ENCODE measurements at places on chromosomes 4 and X. TPM values are rescaled to one million over a fixed set of nuclear protein-coding genes. Genes with fewer than 3 reads are reported as not detected.

Gene LANCL3
- 5.4 TPM for total RNA-seq

Gene SLC4A4
- total RNA-seq: 3.0 TPM

Gene RBPJ
- total RNA-seq: 101 TPM

- H3K27me3 ChIP-seq: no peaks in the 10 kb centered on the region
- no peak for DNase-seq
- H3K36me3 ChIP-seq: no peaks in the 10 kb centered on the region
- peaks cover 11% of the 10 kb centered on the region for H3K4me1 ChIP-seq
- H3K27ac ChIP-seq: no peak overlapping the region
Observed at GRCh38 chr4:123874063-123874462, 477.5 kb downstream of the SPRY1 start.

DNA sequence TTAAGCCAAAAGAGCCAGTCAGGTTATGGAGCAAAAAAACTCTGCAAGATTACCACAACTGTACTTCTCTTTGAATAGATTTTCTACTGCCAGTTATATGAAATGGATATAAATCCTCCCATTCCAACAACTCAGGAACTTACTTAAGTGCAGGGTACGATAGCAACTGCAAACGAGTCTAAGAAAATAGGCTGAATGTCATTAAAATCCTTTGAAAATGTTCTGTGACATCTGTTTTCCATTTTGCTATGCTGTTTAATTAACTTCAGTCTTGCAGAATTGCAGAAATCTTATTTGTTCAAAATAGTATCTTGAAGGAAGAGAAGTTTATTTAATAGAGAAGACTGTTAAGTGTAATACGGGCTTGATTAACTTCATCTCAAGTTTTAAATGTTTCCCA lies 243.8 kb downstream of the PALLD start:
- H3K4me3 ChIP-seq: no peak overlapping the region
- no peaks in the 10 kb centered on the region for H3K27me3 ChIP-seq
- H3K27ac ChIP-seq: no peak overlapping the region
- H3K36me3 ChIP-seq: no peaks in the 10 kb centered on the region
- no peak for DNase-seq
- H3K4me1 ChIP-seq: no peaks in the 10 kb centered on the region

DNA sequence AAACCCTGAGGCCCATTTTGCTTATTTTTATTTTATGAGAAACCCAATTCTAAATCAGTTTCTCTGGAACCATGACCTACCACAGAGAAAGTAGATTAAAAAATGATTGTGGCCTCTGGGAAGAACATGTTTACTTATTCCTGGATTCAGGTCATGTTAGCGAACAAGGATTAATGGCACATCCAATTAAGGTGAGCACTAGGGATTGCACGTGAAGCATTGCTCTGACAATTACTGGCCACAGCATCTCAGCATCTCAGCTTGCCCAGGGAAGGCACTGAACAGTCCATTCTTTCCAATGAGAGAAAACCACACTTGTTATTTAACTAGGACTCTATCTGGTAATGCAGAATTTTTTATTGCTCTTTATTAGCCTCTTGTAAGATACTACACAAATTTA lies 119.8 kb downstream of the ZNF330 start:
- no peak overlapping the region for H3K4me3 ChIP-seq
- H3K4me1 ChIP-seq: peaks cover 7% of the 10 kb centered on the region
- H3K36me3 ChIP-seq: no peaks in the 10 kb centered on the region
- H3K27ac ChIP-seq: no peak overlapping the region

- no peaks in the 10 kb centered on the region for H3K4me1 ChIP-seq
- no peak for DNase-seq
- H3K27me3 ChIP-seq: no peaks in the 10 kb centered on the region
- no peak overlapping the region for H3K27ac ChIP-seq
- no peaks in the 10 kb centered on the region for H3K36me3 ChIP-seq
Observed at GRCh38 chrX:54945224-54945623, 24.6 kb downstream of the TRO start.

DNA sequence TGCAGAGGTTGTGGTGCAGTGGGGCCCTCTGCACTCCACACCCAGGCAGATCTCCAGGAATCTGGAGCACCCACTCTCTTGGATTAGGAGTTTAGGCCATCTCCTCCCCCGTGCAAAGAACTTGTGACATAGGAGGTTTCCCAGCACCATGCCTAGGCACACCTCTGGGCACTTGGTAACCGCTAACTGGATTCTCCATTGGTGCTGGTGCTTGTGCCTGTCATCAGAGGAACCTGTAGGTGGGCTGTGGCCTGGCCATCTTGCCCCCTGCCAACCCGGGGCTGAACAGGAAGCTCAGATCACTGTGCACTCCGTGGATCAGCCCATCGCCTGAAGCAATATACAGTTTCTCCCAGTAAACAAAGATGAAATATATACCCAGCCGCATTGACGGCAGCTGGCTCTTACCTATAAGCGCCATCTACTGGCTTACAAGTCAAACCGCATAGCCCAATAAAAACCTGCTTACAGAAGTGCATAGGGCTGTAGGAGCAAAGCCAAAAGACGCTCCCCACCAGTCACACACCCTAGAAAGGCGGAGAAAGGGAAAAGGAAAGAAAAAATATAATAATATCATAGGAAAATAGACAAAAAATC lies 19.1 kb upstream of the TEX13B start:
- no peaks in the 10 kb centered on the region for H3K36me3 ChIP-seq
- H3K27ac ChIP-seq: no peak overlapping the region
- no peak for DNase-seq
- no peaks in the 10 kb centered on the region for H3K27me3 ChIP-seq

DNA sequence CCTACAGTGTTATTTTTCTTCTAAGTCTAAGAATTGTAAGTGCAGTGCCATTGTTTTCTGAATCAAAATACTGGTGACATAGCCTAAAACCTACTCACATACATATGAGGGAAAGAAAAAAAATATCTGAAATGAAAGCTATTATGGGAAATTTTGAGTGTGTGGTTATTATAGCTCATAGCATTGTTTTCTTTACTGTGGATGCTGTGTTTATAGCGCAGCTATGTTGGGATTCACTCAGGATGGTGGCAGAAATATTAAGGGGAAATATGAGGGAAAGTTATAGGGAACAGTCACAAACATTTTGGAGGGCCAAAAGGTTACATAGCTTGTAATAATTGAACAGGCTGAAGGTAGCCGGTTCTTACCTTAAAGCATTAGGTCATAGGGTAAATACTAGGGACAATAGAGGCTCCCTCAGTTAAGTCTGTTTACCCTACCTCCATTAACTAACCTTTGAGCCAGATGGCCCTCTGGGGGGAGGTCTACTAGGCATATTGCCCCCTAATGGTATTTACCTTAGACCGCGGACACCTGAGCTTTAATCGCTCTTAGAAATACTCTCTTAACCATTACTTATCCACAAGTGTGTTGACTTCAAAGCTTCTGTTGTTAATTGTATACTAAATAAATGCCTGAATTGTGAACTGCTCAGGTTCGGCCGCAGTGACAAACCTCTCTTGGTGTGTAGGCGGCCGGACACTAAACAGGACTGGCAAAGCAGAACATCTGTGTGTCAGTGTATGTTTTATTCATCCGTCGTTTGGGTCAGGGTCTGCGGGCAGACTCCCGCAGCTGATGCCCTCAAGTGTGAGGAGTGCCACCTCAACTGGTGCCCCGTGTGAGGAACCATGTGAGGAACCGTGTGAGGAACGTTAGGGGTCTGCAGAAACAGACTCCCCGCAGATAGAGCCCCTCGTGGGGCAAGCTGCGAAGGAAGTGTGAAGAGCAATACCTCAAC lies 21.3 kb upstream of the SULT1B1 start:
- no peaks in the 10 kb centered on the region for H3K36me3 ChIP-seq
- H3K4me1 ChIP-seq: no peaks in the 10 kb centered on the region
- H3K27ac ChIP-seq: no peak overlapping the region
- DNase-seq: no peak

DNA sequence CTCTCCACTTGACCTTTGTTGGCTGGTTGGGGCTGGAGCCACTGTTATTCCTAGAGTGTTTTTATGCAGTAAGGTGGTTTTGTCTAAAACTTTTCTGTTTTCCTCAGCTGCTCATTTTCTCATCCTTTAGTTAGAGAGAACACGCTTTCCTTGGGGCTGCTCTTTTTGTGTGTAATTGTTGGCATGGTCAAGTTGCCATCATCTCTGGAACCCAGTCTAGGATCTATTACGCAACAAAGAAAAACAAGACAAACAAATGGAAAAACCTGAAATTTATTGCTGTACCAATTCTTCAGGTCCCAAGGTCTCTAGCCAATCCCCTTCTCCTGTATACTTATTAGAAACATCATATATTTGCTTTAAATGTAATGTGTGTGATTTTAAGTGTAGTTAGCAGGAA lies 1436.3 kb upstream of the DIAPH2 start:
- no peak overlapping the region for H3K4me3 ChIP-seq
- H3K27me3 ChIP-seq: no peaks in the 10 kb centered on the region
- H3K36me3 ChIP-seq: no peaks in the 10 kb centered on the region
- DNase-seq: no peak
- H3K27ac ChIP-seq: no peak overlapping the region

- no peak for DNase-seq
- H3K4me1 ChIP-seq: no peaks in the 10 kb centered on the region
- H3K4me3 ChIP-seq: no peak overlapping the region
- no peak overlapping the region for H3K27ac ChIP-seq
Observed at GRCh38 chr4:76276813-76277212, 25.3 kb downstream of the FAM47E start.

All from sigmoid colon (tissue), 7 donors.